Smooth muscle cell of bladder (primary cell): ENCODE measurements at places on chromosomes 6 and 20. TPM values are rescaled to one million over a fixed set of nuclear protein-coding genes. Genes with fewer than 3 reads are reported as not detected.

SRF gene
- 13.8 and 18.7 TPM in 2 replicates for total RNA-seq

MMP24 gene
- total RNA-seq: 0.14 and 0.37 TPM in 2 replicates

XKR7 gene
- not detected in 2 replicates for total RNA-seq

CCN6 gene
- not detected in 2 replicates for total RNA-seq

RIPOR2 gene
- 1.1 TPM in 2 replicates for total RNA-seq

SYNDIG1 gene
- total RNA-seq: 1.1 and 1.9 TPM in 2 replicates

SSTR4 gene
- total RNA-seq: not detected in 2 replicates

COL11A2 gene
- 0.14 and 0.46 TPM in 2 replicates for total RNA-seq
